ENCODE measurements at places on chromosomes 7 and 10.

DNA sequence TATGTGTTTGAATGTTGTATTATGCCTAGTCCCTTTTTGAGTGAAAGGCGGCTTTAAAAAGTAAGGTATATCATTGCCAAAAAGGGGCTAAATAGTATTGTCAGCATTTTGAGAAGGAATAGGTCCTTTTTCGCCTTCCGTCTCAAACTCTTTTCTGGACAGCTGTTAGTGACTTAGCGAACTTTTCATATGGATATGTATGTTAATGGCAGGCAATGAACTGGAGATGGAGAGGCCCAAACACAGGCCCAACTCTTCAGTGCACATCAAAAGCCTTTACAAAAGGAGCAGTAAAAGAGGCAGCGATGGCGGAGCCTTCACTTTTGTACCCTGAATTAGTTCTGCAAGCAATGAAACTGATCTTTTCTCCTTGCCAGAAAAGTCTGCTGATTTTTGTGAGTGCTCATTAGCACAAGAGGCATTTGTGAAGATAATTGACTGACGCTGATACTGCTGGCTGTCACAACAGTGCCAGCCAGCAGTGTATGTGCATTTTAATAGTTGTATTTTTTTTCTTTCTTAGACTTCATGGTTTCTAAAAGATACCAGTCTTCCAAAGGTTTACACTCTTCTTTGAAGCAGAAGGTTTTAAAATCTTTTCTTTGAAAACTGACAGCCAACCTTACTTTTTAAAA is 243.7 kb upstream of the SP8 start:
- no peak for DNase-seq

DNA sequence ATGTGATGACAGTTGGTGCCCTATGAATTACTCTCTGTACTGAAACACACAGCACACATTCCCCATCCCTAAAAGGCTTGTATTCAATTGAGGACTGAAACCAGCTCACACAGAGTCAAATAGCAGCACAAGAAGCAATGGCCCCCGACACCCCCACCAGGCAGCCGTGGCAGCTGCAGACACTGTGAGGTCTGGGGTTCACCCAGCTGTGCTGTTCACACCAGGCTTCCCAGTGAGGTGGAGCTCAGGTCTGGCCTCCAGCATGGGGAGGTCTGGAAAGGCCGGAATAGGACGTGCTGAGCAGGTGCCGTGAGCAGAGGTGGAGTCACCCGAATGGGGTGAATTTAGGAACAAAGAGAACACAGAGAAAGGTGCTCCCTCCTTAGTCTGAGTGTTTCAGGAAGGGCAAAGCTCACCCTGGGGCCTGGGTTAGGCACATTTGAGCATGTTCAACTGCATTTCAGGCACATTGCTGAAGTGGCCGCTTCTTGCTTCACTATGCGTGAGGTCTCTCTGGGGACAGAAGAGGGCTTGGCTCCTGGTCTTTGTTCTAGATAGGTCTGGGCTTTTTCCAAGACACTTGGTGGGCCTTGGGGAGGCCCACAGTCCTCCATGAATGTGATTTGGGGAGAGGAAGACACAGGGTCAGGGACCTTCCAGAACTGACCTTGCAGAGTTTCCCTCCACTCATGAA is 41.1 kb downstream of the C10orf120 start:
- no peak for DNase-seq

DNA sequence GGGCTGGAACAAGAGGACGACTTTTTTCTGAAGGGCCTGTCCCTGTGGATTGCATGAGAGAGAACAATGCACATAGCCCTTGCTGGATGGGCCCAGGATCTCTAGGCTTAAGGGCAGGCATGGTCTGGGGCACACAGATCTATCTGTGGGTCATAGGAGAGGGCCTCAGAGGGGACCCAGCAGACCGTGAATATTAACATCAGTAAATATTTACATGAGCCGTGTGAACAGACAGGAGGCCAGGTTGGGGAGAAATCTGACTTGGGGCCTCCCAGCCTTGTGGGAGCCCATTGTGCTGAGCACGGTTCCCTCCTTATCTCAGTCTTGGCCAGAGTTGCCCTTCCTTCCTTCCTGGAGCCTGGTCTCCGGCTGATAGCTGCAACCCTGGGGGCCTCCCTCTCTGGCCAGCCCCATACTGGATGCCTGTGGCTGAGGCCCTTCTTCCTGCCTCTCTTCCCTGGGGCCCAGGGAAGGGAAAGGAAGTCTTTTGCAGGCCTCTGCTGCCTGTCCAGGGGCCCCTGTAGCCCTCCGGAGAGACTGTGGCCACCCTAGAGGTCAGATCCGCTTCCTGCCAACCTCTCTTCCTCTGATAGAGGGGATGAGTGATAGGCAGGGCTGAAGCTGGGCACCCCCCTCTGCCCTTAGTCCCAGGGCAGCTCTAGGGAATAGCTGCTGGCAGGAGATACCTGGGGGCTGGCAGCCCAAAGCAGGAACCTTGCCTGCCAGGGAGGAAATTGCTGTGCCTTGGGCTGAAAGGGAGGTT is 44.5 kb upstream of the TRIM8 start:
- DNase-seq = no peak

DNA sequence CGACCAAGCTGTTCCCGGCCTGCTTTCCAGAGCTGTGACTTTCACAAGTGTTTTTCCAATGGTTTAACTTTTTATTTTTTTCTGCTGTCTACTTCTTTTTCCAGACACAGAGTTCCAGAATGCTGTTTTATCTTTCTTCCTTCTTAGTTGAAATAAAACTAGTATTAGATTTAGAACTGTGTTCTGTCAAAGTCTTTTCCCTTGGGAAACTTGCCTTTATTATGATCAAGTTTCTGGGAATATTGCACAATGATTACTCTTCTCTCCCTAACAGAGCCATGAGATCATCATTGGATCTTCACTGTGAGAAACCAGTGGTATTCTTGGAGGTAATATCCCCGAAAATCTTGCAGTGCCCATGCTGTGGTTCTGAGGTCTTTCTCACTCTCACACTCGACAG is 104.9 kb upstream of the KCND2 start:
- no peak for DNase-seq

DNA sequence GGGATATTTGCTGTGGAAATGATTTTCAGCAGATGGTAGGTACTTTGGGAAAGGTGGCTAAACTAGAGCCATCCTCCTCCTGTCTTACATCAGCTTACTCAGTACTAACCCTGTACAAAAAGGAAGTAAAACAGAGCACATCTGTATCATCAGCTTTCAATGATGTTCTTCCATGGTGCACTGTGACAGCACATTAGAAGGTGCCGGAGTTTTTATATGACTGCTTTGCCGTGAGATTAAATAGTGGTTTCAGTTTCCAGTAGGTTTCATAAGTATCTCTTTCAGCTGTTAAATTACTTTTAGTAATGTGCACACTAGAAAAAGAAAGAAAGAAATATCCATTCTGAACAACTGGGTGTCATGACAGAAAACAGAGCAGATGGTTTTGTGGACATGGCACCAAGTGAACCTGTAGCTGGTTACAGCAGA is 86.5 kb downstream of the ARID5B start:
- peak; percentile 19 for DNase-seq

DNA sequence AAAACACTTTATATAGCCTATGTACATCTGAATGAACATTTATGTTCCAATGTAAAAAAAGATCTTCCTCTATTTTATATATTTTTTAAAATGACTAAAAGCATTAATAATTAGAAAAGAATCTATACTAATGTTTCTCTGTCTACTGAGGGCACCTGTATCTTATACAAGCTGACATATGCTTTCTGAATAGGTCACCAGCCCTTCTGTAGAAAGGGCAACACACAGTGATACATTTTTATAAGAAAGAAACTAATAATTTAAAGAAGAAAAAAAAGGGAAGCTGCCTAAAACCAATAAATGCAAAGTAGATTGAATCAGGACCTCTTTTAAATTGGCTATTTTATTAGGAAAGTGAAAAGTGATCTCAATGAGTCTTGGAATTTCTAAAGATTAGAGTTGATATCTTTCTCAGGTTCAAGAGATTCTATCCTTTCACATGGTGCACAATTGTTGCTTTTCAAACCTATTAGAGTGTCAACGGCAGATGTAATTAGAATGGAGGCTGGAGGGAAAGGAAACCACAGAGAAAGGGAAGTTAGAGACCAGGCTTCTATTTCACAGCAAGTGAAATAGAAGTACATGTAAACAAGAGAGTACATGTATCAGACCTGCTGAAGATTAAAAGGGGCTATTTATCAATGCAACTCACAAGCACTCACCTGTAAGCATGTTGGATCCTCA is 6.3 kb downstream of the MTPN start:
- DNase-seq = no peak

DNA sequence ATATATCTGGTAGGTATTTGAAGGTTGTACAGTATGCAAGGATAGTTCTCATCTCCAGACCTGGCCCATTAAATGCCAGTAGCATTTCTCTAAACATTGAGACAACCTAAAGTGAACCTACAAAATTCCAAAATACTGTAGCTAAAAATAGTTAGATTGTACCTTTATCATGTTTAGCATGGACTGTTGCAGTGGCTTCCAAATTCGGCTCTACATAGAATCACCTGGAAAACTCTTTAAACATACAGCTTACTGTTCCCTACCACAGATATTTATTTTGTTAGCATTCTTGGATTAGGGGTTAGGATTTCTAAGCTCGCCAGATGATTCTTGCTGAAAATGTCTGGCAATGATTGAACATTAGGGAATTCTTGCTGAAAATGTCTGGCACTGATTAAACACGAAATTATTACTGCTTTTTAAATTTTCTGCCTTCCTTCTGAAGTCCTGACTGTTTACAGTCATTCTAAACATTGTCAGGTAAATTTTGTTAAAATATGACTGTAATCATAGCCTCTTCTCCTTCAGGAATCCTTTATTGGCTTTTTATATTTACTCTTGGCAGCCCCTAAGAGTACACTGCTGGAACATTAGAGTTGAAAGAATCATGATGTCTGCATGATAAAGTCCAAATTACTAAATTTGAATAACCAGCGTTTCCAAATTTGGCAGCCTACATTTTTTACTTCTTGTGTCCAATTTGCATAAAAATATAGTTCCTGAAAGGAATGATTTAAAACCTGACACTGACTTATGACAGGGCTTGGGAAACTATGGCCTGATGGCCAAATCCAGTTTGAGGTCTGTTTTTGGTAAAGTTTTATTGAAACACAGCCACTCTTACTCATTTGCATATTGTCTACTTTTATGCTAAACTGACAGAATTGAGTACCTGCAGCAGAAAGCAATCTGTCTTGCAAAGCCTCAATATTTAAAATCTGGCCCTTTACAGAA is 40.3 kb downstream of the SHOC2 start:
- no peak for DNase-seq

DNA sequence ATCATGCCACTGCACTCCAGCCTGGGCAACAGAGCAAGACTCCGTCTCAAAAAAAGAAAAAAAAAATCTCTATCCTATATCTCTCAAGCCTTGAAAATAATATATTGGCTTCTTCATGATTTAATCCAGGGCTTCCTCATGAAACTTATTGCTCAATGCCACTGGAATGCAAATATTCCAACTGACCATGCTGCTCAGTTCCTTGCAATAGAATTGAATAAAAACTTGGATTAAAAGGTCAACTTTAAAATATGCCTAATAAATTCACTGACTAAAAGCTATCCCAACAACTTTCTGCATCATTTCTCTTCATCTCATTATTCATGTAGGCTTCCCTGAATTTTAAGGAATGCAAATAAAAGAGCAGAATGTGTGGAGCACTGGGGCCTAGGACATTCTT is 42.1 kb upstream of the NOBOX start:
- DNase-seq = no peak

- DNase-seq = no peak
These were observed 2.5 kb downstream of the TAS2R5 start for GRCh38 chr7:141792526-141792925.

GRCh38 chr10:29533696-29534285 is 101.0 kb downstream of the SVIL start:
- DNase-seq = no peak

GRCh38 chr7:132592231-132592920 is 16.1 kb upstream of the PLXNA4 start:
- no peak for DNase-seq

DNA sequence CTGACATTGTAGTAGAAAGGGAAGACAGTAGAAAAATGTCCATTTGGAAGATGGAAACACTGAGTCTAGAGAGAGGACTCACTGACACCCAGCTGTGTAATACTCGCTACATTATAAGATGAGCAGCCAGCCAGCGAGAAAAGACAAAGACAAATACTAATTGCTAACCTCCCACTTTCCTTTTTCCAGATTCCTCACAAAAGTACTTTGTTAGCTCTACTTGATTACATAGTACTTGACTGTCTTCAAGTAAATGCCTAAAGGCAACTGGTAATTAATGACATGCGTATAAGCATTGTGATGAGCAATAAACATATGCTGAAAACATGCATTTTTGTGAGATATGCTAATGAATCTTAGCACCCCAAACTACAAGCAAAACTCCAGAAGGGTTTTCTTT is 363.1 kb downstream of the GPAM start:
- DNase-seq = no peak

DNA sequence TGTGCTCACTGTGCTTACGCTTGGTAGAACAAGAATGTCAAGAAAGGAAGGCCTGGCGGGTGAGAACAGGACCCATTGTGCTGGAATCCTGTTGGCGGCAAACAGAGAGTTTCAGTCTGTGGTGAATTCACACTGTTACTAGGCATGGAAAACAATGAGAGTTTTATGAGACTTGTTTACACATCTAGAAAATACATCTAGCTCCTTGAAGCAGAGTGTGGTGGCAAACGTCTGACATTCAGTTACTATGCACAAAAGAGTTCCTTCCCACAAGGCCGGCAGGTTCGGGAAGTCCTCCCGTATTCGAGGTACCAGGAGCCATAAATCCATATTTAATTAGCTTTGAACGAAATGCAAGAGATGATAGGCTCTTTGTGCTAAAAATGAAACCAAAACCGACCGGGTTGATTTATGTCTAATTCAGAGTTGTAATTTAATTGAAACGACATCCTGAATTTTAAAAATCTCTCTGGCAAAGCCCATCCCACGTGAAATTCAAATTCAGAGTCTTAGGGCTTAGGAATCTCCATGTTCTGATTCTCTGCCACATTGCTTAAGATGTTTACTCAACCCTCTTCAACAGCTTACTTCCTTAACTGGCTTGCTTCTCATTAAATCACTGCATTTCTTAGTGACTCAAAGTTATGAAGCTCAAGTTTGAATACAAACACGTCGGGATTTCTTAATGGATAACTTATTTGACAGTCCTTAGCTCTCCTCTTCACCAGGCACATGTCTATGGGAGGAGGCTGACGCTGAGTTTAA is 299.9 kb upstream of the PITRM1 start:
- DNase-seq = no peak

GRCh38 chr10:29642990-29643389 is 8.2 kb upstream of the SVIL start:
- DNase-seq = no peak
